ENCODE measurements at places on chromosomes 2 and 18.

DNA sequence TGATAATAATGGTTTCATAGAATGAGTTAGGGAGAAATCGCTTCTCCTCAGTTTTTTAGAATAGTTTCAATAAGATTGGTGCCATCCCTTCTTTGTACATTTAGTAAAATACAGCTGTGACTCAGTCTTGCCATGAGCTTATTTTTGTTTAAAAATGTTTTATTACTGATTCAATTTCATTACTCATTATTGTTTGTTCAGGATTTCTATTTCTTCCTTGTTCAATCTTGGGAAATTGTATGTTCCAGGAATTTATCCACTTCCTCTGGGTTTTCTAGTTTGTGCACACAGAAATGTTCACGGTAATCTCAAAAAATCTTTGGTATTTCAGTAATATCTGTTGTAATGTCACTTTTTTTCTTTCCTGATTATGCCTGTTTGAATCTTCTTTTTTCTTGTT lies 371.5 kb upstream of the SETBP1 start:
- DNase-seq = no peak

GRCh38 chr2:28895189-28895893 lies 874 bp downstream of the WDR43 start:
- no peak for DNase-seq

GRCh38 chr2:139353874-139354273 lies 573.7 kb upstream of the NXPH2 start:
- DNase-seq = no peak

DNA sequence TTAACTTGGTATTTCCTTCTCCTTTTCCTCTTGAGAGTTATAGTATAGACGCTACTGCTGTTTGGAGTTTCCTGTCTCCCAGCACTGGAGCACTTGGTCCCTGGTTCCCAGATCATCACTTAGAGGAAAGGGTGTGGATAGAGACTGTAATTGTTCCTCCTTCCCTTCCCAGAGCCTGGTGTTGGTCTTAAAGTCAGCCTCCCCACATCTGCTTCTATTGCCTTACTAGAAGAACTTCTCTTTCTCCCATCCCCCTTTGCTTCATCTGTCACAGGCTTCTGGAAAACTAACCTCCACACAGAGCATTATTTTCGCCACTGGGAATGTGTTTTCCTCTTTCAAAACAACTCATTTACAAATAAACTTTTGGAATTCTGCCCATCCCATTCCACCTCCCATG lies 131.0 kb downstream of the CCDC85A start:
- DNase-seq = no peak

DNA sequence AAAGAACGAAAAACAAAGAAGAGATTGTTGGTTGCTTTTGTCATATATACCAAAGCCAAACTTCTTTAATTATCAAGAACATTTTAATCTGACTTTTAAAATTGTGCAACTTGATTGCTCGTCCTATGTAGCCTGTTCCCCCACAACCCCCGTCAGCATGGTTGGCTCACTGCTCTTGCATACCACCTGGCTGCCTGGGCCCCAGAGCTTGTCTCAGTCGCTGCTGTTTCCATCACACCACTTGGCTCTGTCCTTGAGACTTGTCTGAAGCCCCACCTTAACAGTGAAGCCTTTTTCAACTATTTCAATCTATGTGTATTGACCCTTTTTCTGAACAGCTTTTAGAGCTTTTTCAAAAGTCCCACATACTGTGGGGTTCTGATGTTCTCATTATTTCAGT lies 270.8 kb downstream of the ZNF407 start:
- DNase-seq = no peak

GRCh38 chr2:172893111-172893510 lies 157.5 kb downstream of the RAPGEF4 start:
- no peak for DNase-seq
